ENCODE measurements at places on chromosomes 5 and 9.

DNA sequence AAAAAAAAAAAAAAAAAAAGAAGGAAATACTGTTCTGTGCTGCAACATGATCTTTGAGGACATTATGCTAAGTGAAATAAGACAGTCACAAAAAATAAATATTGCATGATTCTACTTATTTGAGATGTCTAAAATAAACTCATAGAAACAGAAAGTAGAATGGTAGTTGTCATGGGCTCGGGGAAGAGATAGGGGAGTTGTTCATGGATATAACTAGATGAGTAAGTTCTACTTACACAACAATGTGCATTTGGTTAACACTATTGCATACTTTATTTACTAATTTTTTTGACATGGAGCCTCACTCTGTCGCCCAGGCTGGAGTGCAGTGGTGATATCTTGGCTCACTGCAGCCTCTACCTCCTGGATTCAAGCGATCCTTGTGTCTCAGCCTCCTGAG is 15.2 kb downstream of the MAML1 start:
- DNase-seq, result no peak

DNA sequence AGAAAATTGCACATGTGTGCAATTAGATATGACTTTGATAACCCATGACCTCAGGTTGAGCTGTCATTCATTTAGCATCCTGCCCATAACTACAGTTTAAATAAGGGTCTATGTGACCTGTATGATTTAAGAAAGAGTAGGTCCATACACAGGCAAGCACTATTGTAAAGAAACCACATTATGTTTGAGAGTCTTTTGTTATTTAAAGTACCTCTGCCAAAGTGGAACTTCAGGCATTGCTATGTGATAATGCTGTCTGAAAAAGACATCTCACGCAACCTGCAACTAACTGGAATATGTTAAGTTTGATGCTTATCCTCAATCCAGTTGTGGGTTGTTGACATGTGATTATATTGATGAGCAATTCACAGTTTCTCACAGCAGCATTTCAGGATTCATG is 317.0 kb downstream of the TMEM161B start:
- no peak for DNase-seq

DNA sequence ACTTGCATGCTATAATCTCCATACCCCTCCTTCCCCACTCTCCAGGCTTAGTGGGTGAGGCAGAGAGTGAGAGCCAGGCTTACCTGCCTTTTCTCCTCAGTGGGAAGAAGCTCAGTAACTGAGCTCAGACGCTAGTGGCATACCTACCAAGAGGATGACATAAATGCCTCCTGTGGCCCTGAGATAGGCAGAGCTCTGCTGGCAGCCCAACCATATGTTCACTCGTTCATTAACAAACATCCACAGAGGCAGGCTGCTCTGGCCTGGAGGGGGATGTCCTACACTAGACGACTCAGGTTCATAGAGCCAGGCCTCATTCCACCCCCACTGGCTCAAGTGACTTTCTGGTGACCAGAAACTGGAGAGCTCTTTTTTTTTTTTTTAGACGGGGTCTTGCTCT is 81.3 kb downstream of the THBS4 start:
- no peak for DNase-seq

GRCh38 chr9:121662359-121662758 is 10.9 kb downstream of the DAB2IP start:
- no peak for DNase-seq

DNA sequence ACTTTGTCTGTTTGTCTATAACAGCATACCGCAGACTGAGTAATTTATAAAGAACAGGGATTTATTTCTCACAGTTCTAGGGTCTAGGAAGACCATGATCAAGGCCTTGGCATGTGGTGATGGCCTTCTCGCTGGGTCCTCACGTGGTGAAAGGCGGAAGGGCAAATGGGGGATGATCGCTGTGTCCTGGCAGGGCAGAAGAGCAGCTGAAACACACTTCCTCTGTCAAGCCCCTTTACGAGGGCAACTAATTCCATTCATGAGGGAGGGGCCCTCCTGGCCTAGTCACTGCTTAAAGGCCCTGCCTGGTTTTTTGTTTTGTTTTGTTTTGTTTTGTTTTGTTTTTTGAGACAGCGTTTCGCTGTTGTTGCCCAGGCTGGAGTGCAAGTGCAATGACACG is 41.9 kb upstream of the UBTD2 start:
- DNase-seq, result no peak

DNA sequence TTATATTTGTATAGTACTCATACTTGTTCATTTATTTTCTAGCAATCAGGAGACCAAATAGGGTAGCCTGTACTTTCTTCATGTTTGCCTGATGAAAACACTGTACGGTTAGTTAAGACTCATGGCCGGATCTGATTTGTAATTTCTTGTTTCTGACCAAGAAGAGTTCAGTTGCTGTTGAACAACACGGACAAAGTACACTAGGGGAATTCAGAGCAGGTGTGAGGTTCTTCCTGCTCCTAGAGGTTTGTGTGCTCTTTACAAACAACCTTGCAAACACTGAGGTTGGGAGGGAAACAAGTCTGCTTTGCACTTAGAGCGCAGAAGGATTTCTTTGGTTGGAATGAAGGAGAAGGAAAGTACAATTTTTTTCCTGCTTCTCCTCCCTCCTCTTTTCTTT is 69.7 kb downstream of the TRIO start:
- peak; percentile 90 for DNase-seq

- no peak for DNase-seq
Measured at GRCh38 chr5:158747816-158748432, 351.8 kb downstream of the EBF1 start.

DNA sequence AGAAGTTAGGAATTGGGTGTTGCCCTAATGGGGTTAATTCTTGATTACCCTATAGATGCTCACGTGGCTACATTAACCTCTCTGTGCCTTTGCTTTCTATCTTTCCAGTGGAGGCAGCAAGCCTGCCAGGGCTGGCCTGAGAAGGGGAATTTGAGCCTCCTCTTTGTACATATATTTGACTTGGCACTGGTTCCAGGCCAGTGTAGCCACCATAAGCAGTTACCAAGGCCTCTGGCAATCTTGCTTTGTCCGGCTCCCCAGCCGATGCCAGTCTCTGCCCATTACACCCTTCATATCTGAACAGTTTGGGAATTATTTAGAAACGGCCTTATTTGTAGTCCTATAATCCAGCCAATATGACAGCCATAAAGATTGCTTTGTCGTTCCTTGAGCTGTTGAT is 58.6 kb upstream of the PPARGC1B start:
- DNase-seq, result no peak

DNA sequence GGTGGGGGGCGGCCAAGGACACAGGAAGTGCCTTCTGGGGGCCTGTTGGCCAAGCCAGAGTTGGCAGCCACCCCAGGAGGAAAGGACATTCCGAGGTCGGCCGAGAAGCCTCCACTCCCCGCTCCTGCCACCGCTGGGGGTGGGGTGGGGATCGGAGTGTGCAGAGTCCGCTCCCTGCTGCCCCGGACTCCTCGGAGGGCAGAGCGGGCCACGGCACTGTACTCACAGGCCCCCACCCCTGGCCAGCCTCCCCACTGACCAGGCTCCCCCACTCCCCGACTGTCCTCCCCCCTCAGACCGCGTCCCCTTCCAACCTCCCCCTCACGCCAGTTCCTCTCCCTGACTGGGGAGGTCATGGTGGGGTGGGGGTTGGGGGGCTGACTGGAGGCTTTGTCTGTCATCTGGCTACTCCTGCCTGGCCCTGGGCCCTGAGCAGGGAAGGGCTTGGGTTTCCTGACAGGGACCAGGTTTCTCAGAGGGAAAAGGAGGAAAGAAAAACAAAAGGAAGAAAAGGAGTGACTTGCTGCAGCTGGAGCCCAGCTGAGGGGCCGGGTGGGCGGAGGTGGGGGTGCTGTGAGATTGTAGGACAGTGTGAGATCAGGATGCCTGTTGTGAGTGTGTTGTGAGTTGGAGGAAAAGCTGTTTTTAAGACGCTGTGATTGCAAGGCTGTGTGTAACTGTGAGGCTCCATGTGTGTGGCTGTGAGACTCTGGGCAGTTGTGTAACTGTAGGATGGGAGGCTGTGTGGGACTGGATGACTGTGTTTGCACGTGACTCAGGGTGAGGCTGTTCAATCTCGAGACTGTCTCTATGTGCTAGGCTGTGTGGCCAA is 29.7 kb downstream of the CNTFR start:
- no peak for DNase-seq

- DNase-seq, result no peak
Measured at GRCh38 chr5:61486476-61486875, 154.4 kb downstream of the ZSWIM6 start.

- no peak for DNase-seq
Measured at GRCh38 chr5:75281716-75282465, 45.2 kb upstream of the ANKRD31 start.

- DNase-seq, result no peak
Measured at GRCh38 chr5:178383919-178384815, 151.6 kb upstream of the PHYKPL start.

- DNase-seq, result no peak
Measured at GRCh38 chr5:102628441-102629175, 126.5 kb upstream of the PAM start.

GRCh38 chr5:54634089-54634488 is 116.5 kb downstream of the SNX18 start:
- DNase-seq, result no peak

GRCh38 chr9:130419521-130420035 is 25.2 kb upstream of the ASS1 start:
- DNase-seq, result no peak

GRCh38 chr5:116724971-116725370 is 150.3 kb upstream of the SEMA6A start:
- DNase-seq, result no peak

GRCh38 chr5:173902743-173903142 is 14.6 kb downstream of the CPEB4 start:
- DNase-seq, result no peak

- DNase-seq, result peak; percentile 56
Measured at GRCh38 chr9:98365227-98365669, 109.8 kb upstream of the TBC1D2 start.

GRCh38 chr9:121874524-121874923 is 218.6 kb downstream of the TTLL11 start:
- no peak for DNase-seq

GRCh38 chr9:33125461-33125860 is 41.7 kb downstream of the B4GALT1 start:
- DNase-seq, result no peak

DNA sequence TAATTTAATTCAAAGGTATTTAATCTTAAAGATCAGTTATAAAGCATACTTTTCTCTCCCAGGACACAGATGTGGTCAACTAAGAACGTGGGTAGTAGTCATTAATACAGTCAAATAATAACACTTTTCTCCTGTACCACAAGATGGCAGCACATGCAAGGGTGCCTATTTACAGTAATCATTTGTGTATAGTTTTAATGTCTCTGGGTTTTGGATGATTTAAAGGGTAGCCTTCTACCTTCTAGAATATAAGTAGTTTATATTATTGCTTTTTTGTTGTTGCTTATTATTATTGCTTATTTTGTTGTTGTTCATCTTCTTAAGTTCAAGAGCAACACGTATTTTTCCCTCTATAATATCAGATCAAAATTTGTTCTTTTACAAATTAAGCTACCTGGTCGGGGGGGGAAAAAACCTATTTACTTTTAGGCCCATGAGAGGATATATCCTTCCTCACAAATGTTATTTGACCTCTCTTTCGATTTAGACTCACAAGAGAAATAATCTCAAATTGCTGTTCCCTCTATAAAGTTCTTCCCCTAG is 59.6 kb upstream of the SLC27A6 start:
- peak; percentile 65 for DNase-seq

- no peak for DNase-seq
Measured at GRCh38 chr5:62312674-62313073, 6.7 kb downstream of the KIF2A start.

- DNase-seq, result no peak
Measured at GRCh38 chr5:108947164-108947563, 199.5 kb downstream of the FER start.

GRCh38 chr5:181187500-181188213 is 17.3 kb downstream of the TRIM7 start:
- DNase-seq, result peak; percentile 88

DNA sequence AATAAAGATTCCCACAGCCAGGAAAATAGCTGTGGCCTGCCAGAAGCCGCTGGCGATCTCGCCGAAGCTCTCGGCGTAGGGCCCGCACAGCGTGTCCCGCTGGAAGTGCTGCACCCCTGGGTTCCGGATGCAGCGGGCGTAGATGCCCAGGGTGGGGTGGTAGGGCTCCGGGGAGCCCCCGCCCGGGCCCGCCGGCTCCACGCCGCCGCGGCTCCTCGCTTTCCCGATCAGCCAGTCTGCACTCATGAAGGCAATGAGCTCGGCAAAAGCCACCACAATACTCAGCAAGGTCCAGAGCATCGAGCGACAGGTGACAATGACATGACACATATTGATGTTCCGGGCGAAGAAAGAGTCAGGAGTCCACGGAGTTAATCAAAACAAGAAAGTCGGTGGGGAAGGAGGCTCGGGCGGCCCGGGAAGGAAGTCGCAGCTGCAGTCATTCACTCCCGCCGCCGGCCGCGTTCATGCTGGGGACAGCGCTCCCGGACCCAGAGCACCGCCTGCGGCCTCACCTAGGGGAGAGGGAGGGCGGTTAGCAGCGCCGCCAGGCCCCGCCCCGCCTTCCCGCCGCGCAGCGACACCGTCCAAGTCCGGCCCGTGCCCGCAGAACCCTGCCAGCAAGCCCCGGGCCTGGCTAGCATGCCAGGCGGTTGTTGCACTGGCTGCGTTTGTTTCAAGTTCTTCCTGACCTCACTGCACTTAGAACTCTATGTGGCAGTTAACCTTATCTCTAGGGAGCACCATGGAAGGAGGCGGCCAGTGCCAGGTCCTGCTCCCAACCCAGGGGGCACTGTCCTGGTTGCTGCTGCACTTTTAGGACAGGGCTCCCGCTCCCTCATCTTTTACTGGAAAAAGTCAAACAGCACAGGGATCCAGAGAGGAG is 138.4 kb downstream of the LHFPL2 start:
- DNase-seq, result peak; percentile 70

DNA sequence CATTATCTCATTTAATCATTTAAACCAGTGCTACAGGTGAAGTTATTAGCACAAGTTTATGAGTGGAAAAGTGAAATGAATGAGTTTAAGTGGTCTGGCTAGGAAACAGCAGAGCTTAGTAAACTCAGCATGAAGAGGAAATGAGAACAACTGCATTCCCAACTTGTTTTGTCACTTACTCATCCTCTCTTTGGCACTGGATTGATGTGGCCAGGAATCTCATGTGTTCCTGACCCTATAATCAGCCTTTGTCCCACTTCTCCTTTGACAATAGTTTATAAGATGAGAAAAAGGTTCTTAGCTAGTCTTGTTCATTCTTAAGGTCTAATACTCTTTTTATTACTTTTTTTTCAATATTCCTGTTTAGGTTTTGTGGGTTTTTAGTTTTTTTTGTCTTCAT is 559.2 kb upstream of the TLE4 start:
- DNase-seq, result no peak

All from GM12865 (cell line).